ENCODE measurements at places on chromosomes 4 and X.

GRCh38 chrX:31112226-31112999 lies 40.6 kb upstream of the FTHL17 start:
- DNase-seq = no peak

DNA sequence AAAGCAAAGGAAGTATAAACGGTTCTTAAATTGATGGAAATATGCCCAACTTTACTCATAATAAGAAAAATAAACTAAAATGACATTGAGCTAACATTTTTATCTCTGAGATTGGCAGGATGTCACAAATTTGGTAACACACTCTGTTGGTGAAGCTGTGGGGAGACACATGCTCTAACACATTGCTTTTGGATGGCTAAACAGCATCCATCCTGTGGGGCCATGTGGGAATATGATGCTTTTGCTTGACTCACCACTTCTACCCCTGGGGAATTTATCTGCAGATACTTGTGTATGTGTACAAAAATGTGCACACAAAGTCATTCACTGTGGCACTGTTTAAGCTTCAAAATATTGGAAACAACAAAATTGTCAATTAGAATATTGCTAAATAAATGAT lies 100.2 kb downstream of the ANAPC4 start:
- no peak for DNase-seq

- no peak for DNase-seq
Measured at GRCh38 chr4:26171941-26172340, 148.9 kb upstream of the RBPJ start.

DNA sequence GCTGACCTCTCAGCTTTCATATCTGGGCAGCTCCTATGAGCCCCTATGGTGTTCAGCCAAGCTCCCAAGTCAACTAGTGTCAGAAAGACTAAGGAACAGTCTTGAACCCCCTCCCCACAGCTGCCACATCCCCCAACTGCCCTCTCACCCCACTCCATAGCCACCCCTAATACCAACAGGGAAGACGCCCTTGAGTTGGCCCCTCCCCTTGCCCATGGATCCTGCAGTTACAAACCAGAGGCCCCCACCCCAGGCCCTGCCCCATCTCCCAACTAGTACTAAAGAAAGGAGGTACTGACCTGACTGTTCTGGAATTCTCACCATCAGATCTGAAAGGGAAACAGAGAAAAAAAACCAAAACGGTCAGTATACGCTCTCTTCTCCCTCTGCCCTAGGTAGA lies 10.2 kb upstream of the IQSEC2 start:
- DNase-seq = no peak
